Left renal cortex interstitium (tissue), 4 donors: ENCODE measurements at places on chromosomes 2 and 18.

DNA sequence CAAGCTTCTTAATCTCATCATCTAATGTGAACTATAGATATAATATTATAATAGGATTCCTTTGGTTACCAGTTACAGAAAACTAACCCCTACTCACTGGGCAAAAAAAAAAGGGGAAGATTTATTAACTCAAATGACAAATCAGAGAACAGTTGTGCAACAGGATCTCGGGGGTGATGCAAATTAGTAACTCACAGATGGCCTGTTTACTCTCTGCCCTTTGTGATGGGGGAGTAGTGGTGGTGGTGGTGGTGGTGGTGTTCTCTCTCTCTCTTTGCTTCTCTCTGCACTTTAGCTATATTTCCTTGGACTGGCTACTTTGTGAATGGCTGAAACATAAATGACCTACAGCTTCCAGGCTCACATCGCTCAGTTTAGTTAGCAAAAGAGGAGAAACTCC lies 59.0 kb downstream of the TMEM247 start:
- DNase-seq, result no peak

DNA sequence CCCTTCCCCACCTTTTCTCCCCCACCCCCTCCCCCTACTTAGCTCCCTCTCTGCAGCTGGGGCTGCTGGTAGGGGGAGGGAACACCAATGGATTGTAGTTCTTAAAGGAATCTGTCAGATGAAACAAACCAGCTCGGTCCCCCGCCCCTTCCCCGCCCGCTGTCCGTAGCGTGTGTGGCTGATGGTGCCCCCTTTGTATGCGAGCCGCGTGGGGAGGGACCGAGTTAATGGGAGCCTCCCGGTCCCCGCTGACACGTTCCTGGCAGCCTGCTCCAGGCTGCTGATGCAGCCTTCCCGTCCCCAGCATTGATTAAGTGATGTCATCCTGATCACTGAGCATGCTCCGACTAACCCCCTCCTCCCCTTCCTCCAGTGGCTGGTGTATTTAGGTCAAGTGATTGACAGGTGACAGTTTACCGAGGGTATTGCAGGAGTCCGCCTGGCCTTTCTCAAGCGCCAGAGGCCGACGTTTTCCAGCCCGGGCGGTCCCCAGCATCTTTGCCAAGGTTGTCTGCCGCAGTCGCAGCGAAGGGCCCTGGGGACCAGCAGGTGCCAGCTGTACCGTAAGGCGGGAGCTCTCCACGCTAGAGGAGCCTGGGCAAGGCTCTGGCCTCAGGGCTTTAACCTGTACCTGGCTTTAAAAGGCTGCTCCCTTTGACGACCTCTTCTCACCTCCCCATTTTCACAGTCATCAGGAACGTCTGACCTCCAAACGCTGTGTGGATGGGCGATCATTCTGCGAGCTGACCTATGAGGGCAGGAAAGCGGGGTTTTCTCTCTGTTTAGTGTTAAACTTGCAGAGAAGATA lies 1.8 kb downstream of the KIF5C start:
- DNase-seq, result no peak

DNA sequence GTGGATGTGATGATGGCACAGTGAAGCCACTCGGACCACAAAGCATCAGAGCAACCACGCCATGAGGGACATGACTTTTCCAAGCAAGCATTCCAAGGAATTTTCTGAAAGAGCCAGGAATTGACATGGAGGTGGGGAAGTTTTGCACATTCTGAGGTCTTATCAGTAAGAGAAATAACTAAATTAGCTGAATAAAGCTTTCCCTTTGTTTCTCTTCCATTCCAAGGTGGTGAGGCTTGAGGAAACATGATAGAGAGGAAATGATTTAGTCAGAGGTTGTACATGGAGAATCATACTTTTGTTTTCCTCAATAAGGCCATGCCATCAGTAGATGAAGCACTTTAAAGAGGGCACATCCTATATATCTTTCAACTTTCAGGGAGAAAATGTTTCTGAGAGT lies 115.7 kb upstream of the MMADHC start:
- no peak for DNase-seq

DNA sequence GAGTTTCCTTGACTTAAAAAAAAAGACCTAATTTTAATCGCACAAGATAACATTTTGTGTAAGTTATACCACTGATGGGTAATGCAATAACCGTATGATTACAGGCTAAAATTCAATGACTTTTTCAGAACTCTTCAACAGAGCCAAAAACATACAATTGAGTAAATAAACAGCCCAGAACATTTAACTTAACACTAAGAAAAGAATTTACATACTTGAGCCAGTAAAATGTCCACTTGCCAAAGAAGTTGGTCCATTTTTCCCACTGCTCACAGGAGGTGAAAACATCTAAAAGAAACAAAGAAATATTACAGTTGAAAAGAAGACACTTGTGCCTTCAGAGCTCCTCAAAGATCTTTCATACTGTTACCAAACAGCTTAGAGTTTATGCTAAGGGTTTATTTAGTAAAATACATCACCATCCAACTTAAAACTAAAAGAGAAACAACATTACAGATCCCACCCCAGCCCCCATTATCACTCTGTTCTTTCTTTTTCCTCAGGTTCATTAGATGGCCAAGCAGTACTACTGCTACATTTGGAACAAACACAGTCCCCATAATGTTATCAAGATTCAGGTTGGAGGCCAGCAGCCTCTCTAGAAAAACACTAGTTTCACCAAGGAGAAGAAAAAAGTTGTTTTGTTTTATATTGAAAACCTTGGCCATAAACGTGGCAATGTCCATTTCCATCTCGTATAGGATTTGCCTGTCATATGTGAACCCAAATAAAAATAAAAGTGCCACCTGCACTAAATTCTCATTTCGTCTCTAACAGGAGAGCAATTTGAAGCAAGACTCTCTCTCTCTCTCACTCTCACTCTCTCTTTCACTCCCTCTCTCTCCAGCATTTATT lies 2.7 kb downstream of the TCF4 start:
- DNase-seq, result no peak

- no peak for DNase-seq
Observed at GRCh38 chr2:163644238-163644637, 91.6 kb downstream of the FIGN start.

- DNase-seq, result no peak
Observed at GRCh38 chr2:216648105-216648504, 14.9 kb downstream of the IGFBP2 start.

- no peak for DNase-seq
Observed at GRCh38 chr2:8107621-8108378, 574.1 kb upstream of the ID2 start.

- no peak for DNase-seq
Observed at GRCh38 chr18:56844556-56844955, 193.4 kb downstream of the WDR7 start.

GRCh38 chr2:12005886-12006681 lies 259.7 kb downstream of the LPIN1 start:
- DNase-seq, result no peak

DNA sequence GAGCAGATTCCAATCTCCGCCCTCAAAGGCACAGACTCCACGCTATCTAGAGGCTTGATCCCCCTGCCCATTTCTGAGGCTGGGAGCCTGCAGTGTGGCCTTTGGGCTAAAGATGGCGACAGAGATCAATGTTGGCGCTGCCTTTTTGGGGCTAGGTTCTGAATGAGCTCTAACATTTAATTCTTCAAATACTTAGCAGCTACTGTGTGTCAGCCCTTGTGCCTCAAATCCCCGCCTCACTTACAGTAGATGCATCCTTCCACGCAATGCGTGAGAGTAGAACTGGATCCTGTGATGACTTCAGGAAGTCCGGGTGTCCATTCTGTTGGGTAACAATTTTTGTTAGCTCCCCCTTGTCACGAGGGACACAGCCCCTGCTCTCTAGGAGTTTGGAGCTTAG lies 12.4 kb downstream of the IL1F10 start:
- no peak for DNase-seq

GRCh38 chr2:207863345-207863744 lies 93.6 kb upstream of the FZD5 start:
- no peak for DNase-seq

DNA sequence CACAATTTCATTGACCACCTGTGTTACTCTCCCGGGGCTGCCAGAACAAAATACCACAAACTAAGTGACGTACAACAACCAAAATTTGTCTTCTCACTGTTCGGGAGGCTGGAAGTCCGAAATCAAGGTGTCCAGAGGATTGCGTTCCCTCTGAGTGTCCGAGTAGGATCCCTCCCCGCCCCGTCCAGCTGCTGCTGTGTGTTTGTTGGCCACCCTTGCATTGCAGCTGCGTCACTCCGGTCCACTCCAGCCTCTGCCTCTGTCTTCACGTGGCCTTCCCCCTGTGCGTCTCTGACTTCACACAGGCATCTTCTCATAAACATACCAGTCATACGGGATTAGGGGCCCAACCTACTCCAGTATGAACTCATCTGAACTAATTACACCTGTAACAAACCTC lies 251.8 kb upstream of the SMIM21 start:
- DNase-seq, result no peak

DNA sequence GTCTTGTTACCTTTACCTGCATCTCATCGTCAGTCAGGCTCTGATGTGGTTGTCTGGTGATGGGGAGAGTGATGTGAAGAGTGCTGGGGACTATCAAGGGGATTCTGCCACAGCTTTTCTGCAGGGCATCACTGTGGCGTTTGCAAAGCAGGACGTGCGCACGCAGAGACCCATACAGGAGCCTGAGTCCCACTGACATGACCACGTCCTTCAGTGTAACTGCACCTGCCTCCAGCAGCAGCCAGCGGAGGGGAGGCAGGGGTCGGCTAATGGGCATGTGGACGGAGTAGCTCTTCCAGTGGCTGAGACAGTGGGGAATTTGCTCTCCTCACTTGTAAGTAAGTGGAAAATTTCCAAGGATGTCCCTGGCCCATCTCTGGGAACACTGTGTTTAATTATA lies 6.5 kb downstream of the ALKAL2 start:
- DNase-seq, result no peak

GRCh38 chr18:69261406-69261805 lies 139.3 kb upstream of the DOK6 start:
- DNase-seq, result no peak

GRCh38 chr2:53217250-53217649 lies 550.4 kb upstream of the CHAC2 start:
- DNase-seq, result no peak

GRCh38 chr18:61998957-61999356 lies 106.2 kb upstream of the RNF152 start:
- no peak for DNase-seq
